ENCODE measurements at places on chromosomes 7 and 10. TPM values are rescaled to one million over a fixed set of nuclear protein-coding genes. Genes with fewer than 3 reads are reported as not detected.
A peak's percentile ranks its signal among the peaks of the same experiment; 100 is the strongest.

DNA sequence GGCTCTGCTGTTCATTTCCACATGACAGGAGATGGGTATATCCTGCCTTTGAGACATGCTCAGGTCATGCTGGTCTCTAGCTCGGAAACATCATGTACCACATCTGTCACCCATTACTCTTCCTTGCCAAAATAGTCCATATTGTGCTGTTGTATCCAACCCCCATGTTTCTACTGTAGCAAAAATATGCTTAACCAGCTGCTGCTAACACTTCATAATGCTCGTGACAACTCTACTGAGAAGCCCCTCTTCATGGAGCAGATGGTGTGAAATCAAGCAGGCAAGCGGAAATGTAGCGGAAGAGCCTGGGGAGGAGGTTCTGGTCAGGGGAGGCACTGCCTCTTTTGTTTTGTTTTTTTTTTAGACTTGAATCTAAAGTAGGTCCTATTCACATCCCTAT is 82.9 kb downstream of the NPY start:
- DNase-seq: no peak

DNA sequence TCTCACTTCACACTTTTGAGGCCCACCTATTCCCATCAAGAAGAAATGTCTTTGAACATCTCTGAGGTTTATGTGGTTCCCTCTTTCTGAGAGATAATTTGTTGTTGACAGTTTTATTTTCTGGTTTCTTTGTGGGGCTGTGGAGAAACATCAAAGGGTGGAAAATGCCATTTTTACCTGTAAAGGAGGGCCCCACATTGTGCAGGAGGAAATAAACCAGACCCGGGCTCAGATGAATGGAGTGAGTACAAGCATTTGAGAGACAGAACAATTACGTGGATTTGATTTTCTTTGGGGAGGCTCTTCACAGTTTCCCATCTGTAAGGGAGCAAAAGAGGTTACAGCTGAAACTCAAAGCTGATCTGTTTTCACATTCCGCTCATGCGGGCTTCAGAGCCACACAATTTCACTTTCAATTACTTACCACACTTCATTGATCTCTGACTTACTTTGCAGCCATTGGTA is 29.8 kb downstream of the ITPRIP start:
- no peak for DNase-seq

GRCh38 chr10:101135141-101136006 is 4.3 kb downstream of the TLX1 start:
- DNase-seq: no peak

DNA sequence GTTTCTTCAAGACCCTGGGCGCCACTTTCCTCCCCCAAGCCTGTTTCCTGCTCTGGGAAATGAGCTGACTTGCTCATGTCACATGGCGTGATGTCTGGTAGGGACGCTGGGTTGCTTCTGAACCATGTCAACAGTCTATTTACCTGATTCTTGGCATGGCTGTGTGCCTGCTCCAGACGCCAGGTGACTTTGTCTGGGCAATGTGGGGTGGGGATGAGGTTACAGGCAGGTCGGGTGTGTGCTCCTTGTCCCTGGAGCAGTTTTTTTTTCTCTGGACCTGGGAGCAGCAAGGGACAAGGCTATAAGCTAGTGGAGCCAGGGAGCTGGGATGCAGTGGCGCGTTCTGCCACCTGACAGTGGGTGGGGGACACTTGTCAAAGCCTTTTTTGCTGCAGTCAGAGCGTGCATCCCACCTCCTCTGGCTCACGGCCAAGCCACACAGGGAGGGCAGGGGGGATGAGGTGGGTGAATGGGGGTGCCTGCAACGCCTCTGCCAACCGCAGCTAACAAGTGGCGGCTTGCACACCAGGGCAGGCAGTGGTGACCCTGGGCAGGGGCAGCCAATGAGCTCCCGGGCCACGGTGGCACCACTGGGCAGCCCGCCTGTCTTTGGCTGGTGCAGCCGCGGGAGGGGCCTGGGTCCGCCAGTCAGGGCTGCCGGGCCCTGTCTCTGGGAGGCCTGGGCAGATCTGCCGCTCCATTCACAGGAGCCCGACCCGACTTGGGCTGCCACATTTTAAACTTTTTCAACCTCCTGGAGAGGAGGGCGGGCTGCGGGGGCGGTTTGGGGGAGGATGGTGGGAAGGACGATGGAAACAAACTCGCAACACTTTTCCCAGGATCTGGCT is 22.9 kb downstream of the DNAJB12 start:
- DNase-seq: peak; percentile 84

DNA sequence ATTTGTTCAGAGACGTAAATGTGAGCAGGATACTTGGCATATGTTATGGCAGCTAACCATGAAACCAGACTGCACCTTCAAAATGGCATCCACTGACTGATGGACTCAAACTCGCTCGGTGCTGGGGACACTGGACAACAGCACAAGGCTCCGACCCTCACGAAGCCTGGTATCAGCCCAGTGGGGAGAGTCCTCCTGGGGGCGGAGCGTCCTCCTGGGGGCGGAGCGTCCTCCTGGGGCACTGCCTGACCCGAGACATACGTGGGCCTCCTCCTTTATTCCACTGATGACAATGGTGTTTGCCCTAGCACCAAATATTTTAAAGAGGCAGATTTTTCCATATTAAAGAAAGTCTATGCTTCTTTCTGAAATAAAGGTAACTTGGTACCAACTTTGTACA is 39.5 kb downstream of the ESYT2 start:
- no peak for DNase-seq

DNA sequence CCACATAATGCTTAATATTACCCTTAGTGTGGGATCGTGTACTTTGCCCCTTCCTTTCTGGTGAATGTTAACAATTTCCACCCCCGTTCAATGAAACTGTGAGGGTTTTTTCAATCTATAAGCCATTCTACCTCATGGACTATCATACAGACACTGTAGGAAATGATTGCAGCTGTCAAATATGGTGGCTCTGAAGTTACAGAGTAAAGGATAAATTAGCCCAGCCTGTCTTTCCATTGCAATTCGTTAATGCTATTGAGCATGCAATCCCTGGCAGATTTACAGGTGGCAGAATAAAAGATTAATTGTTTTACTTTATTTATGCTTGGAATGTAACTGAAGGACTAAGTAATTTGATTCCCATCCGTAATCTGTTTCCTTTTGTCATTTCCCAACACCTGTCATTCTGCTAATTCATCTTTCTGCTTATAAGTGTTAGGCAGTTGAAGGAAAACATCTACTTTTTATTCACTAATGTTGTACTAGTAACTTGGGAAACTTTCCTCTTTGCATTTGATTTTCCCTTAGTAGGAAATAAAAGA is 1211.6 kb upstream of the LRRN3 start:
- no peak for DNase-seq

GRCh38 chr7:50330696-50331095 is 26.2 kb downstream of the IKZF1 start:
- DNase-seq: no peak

DNA sequence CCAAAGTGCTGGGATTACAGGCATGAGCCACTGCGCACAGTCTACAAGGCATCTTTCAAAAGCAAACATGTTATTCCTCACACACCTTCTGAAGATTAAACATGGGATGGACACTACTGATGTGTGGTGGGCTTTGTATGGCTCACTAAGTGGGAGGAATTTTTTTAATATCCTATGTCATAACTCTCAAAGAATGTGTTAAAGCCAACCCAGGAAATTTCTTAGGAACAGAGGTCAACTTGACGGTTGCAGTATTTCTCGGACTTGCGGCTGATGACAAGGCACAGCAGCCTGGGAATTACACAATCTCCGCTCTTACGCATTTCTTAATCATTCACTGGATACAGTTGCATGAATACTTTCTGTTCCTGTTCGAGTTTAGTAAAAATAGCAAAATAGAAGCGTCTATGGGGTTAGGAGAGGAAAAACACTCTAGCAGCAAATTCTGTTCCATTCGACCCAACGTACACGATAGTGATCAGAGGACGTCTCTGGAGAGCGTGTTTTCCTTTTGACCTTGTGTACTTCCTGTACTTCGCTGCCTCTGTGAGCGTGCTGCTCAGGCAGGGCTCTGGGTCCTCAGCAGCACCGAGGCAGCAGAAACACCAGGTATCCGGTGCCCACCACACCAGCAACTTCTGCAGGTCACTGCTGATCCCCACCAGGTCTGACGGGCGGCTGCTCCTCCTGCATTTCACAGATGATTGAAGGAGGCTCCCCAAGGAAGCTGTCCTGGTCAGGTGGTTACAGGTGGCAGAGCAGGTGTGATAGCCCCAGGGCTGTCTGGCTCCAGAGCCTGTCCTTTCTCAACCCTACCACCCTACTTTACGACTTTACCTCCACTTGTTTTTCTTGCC is 26.4 kb upstream of the SRGN start:
- DNase-seq: peak; percentile 32

DNA sequence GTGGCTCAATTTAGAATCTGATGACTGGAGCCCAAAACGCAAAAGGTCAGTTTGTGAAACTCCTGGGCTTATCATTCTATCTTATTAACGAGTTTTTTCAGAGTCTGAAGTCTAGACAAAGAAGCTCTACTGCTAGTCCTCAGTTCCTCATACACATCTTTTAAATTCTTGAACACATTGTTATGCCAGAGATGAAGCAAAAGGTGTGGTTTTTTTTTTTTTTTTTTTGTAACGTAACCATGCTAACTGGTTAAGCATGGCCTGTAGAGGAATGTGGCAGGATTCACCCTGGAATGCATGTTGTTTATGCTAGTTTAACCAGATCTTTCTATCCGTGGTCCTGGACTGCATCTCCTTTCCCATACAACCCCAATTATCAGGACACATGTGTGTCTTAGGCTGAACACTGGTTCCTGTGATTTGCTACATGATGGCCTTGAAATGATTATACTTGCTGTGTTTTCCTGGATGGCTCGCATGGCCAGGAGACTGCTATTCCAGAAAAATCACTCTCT is 79.3 kb upstream of the MDFIC start:
- DNase-seq: no peak

DNA sequence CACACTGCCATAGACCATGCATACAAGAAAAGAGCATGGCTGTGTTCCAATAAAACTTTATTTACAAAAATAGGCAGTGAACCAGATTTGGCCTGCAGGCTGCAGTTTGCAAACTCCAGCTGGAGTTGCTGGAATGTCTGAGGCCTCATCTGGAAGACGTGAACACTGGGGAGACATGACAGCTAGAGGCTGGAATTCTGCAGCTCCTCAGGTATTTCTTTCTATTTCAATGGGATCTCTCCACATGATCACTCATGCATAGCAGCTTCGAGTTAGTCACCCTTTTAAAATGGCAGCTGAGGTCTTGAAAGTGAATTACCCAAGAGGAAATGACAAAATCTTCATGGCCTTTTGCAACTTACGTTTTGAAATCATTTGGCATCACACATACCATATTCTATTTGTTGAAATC is 52.6 kb upstream of the BET1 start:
- DNase-seq: no peak

Gene HMX3
- not detected for polyA plus RNA-seq

Gene MCM10
- 10.2 TPM for polyA plus RNA-seq

Gene URGCP
- polyA plus RNA-seq: 30.0 TPM

Gene SH2D4B
- polyA plus RNA-seq: 0.12 TPM

Gene PON1
- polyA plus RNA-seq: 0.55 TPM

Measured in right renal cortex interstitium (tissue), 3 donors.